NCI-H526 treated with DMSO at 0.1 percent for 48 hours (cell line): ENCODE measurements at places on chromosomes 13 and 19.
A peak's percentile ranks its signal among the peaks of the same experiment; 100 is the strongest.

DNA sequence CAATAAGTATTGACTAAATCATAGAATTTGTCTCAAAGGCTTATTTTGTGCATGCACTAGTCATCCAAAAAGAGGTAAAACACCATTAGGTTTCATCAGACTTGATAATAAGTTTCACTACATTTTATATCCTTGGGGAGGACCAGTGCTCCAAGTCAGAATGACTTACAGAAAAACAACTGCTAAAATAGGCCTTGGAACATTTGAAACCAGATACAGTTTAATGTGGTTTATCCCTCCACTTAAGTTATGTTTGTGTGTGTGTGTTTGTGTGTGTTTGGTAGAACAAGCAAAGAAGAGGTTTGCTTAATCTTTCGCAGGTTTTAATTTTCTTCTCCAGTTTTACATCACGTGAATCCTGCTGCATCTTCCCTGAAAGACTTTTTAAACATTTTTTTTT lies 570.9 kb downstream of the PCDH9 start:
- DNase-seq, result no peak

DNA sequence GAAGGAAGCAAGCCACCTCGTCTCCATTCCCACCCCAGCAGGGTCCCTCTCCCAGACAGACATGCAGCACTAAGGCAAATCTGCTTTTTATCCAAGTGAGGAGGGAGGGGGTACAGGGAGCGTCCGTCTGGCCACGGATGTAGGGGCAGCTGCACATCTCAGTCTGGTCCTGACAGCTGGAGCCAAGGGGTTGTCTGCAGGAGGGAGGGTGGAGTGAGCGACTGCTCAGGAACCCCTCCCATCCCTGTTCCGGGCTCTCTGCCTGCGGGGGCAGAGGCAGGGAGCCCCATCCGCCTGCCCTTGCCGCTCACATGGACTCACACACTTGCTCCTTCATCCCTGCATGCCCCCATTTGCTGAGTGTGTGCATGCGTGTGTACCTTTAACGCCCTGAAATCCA lies 2.5 kb downstream of the TMEM190 start:
- DNase-seq, result no peak

DNA sequence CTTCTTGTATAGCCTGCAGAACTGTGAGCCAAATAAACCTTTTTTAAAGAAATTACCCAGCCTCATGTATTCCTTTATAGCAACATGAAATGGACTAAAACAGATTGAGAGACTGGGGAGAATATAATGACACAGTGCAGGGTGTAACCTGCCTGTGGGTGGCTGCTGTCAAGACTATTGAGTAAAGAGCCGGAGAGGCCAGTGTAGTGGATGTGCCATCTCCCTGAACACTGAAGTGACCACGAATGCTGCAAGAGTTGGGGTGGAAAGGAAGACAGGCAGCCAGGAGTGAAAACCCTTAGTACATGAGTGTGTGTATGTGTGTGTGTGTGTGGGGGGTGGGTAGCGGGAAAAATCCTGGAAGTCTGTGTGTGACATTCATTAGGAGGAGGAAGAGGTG lies 55.2 kb upstream of the FLT1 start:
- DNase-seq, result no peak

DNA sequence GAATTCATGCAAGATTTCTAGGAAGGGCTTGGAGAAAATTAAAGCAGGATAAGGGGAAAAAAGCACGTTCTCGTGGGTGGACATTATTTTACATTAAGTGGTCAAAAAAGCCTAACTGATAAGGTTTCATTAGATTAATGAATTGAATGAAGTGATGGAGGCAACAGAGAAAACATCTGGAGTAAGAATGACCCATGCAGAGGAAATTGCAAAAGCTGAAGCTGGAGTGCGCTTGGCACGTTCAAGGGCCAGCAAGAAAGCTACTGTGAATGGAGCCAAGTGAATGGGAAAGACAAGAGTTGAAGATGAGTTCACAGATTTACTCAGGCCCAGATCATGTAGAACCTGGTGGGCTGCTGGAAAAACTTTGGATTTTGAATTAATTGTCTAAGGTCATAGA lies 777.9 kb downstream of the DACH1 start:
- no peak for DNase-seq

DNA sequence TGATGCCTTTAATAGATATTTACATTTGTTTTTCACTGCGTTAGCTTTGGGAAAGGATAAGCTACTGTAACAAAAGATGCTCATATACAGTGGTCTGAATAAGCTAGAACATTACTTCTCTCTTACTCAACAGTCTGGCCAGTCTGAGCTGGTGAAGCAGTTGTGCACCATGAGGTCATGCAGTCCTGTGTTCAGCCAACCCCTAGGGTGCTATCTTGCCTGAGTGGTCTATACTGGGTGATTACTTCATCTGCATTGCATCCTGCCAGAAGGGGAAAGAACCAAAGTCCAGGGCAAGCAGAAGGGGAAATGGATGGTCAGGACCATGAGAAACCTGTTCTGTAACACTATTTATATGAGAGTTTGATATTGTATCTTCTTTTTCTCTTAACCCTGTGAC lies 31.5 kb downstream of the ERCC5 start:
- DNase-seq, result no peak

- no peak for DNase-seq
Measured at GRCh38 chr19:40341601-40342482, 6.4 kb downstream of the C19orf47 start.

DNA sequence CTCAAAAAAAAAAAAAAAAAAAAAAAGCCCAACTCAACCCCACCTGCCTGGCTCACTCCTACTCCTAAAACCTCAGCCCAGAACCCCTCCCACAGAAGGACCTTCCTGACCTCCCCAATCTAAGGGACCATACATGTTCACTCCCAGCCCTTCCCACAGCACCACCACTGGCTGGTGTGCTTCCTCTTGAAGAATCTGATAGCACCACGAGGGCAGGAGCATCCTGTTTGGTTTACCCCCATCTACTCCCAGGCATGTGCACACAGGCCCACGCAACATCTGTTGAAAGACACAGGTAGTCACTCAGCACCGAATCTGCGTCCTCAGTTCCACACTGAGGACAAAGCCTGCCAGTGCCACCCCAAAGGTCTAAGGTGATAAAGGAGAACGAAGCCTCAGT lies 8.2 kb downstream of the LATS2 start:
- no peak for DNase-seq

GRCh38 chr19:10546817-10547216 lies 3.1 kb downstream of the ATG4D start:
- no peak for DNase-seq

DNA sequence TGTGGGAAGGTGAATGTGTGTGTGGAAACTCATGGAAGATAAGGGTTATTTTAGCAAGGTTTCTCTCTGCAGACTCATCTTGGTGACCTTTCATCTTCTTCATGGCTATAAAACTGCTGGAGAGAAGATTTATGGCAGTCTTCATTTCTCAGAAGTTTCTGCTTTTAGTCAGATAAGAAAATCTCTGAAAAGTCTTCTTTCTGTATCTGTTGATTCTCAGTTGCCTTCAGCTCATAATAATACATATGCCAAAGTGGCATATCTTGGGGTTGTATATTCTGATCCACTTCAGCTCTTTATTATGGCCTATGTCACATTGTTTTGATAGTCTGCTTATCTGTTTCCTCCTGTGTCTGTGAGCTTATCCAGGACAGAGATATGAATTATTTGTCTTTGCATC lies 143.3 kb upstream of the TMTC4 start:
- DNase-seq, result no peak

- no peak for DNase-seq
Measured at GRCh38 chr13:27980280-27980998, 8.1 kb downstream of the URAD start.

- no peak for DNase-seq
Measured at GRCh38 chr13:27293076-27293691, 22.6 kb downstream of the RASL11A start.

GRCh38 chr19:53333066-53333462 lies 485 bp upstream of the ZNF845 start:
- DNase-seq, result peak; percentile 40

DNA sequence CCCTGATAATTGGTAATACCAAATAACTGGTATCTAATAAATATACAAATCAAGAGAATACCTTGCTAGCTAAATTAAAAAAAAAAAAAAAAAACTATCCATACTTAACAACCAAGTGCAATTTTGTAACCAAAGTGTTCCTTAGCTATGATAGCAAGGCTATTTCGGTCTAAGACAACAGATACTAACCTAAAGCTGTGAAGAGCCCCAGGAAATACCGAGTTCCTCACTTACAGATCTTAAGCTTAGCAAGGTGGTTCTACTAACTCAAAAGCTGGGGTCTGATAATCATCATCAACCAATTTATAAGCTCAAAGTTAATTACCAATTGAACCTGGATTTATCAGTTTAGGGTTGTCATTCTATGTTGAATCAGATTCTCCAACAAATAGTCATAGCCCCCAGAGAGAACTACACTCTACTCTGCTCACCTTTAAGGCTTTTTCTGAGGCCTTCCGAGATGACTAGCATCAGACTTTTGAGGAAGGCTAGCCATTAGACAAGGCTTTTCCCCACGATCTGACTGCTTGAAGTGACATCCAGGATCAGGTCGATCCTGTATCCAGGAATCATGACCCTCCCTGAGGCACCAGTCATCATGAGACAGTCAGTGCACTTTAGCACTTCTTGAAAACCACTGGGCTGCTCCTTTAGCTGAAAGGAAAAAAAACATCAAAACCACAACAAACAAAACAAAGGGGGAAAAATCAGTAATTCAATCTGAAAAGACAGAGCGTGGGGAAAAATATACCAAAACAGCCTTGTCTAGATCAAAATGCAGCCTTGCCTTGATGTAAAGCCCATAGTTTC lies 31.9 kb downstream of the INTS6 start:
- DNase-seq, result no peak

DNA sequence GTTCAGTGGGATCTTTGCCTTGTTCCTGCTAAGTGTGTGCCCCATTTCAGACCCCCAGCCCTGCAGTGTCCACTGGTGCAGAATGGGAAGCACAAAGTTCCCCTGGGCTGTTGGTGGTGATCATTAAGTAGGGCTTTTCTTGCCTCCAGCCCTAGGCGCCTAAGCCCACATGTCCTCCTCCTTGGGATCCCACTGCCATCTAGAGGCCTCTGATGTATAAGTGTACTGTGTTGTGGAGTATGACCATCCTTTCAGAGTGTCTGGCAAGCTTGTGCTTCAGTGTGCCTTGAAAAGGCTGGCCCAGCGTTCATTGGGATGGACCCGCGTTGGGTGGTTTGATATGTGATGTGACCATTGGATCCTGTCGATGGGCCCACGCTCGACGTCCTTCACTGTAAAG lies 71.2 kb downstream of the WASF3 start:
- DNase-seq, result no peak

- no peak for DNase-seq
Measured at GRCh38 chr13:31242367-31242766, 42.6 kb downstream of the B3GLCT start.

GRCh38 chr19:14804765-14805164 lies 26.4 kb upstream of the ADGRE2 start:
- DNase-seq, result no peak

GRCh38 chr13:76656500-76656899 lies 229.7 kb downstream of the KCTD12 start:
- DNase-seq, result no peak

- DNase-seq, result no peak
Measured at GRCh38 chr19:7918615-7919421, 1.3 kb upstream of the SNAPC2 start.

GRCh38 chr19:9881720-9882119 lies 46.6 kb downstream of the PIN1 start:
- no peak for DNase-seq

DNA sequence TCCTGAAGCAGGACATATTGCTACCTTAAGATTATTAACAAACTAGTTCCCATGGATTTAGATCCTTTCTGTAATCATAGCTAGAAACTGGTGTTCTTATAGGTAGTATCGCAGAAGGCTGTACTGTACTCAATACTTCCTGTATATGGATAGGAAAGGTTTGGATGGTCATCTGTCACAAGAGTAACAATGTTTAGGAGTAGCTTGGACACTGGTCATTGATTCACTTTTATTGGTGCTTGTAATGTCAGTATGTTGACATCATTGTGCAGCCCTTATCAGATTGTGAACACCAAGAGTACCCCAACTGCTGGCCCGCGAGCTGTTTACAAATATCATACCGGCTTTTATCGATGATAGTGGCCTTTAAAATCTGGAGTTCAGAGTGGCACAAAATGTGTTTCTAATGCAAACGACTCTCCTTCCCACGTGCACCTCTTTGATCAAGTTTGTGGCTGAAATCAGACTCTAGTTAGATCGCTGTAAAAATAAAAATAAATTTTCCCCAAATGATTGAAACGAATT lies 605 bp upstream of the CDK8 start:
- DNase-seq, result no peak

- DNase-seq, result no peak
Measured at GRCh38 chr19:48480558-48481500, 11.7 kb downstream of the CYTH2 start.
